Activated CD8-positive, alpha-beta memory T cell treated with anti-CD3 and anti-CD28 coated beads for 1 hour (primary cell): ENCODE measurements at places on chromosomes 4 and X.

DNA sequence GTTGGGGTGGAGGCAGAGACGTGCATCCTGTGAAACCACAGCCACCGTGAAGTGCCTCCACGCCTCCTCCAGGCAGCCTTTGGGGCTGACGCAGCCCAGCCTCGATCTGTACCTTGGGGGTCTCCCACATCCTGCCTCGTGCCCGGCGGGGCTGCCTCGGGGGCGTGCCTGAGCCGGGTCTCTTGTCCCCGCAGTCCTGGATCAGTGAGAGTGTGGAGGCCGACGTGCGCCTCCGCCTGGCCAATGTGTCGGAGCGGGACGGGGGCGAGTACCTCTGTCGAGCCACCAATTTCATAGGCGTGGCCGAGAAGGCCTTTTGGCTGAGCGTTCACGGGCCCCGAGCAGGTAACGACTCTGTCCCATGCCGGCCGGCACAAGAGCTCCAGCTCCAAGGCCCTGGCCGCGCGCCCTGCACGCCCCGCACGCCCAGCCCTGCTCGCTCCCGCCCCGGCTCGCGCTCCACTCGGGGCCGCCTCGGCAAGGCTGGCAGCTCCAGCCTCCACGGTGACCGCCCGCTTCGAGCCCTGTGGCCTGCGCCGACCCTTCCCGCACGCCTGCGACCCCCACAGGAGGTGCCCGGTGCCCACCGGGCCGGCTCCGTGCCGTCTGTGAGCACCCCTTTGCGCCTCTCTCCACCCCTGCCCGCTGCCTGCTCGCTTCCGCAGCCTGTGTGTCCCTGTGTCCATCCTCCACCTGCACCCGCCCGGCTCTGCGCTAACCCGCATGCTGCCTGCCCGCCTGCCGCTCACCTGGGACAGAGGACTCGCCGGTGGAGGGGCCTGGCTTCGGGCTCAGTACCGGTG, 9.8 kb downstream of the FGFR3 start:
- DNase-seq = no peak

GRCh38 chr4:183303301-183303700, 16.8 kb downstream of the CLDN22 start:
- no peak for DNase-seq

GRCh38 chrX:105150557-105150956, 69.9 kb downstream of the TEX13A start:
- DNase-seq = no peak

DNA sequence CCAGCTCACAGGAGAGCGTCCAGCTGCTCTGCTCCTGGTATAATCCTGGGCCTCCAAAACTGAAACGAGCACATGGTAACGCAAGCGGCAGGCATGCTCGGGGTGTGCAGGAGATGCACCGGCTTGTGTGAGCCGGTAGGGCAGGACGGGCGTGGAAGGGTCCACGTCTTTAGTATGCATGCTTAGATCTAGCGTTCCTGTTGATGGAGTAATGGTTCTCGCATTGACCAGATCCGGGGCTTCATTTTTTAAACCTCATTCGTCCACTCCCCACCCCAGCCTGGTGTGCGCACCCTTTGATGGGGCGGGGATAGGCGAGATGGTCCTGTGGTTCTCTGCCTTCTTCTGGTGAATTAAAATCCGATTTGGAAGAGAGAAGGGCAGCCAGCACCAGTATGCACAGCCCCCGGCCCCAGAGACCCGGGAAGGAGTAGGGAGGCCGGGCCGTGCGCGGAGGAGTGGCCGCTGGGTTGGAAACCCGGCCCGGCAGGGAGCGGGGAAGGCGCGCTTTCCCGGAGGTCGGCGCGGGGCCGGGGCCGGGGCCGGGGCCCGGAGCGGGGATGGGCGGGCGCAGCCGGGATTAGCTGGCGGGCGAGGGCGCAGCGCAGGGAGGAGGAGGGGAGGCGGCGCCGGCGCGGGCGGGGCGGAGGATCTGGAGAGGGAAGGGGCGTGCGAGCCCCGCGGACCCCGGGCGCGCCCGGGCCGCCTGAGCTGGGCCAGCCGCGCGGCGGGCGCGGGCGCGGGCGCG, 39.9 kb downstream of the FAM149A start:
- DNase-seq = no peak

GRCh38 chr4:169158046-169158445, 112.7 kb downstream of the SH3RF1 start:
- no peak for DNase-seq

- DNase-seq = no peak
Measured at GRCh38 chrX:102739657-102740056, 19.1 kb downstream of the GPRASP3 start.

DNA sequence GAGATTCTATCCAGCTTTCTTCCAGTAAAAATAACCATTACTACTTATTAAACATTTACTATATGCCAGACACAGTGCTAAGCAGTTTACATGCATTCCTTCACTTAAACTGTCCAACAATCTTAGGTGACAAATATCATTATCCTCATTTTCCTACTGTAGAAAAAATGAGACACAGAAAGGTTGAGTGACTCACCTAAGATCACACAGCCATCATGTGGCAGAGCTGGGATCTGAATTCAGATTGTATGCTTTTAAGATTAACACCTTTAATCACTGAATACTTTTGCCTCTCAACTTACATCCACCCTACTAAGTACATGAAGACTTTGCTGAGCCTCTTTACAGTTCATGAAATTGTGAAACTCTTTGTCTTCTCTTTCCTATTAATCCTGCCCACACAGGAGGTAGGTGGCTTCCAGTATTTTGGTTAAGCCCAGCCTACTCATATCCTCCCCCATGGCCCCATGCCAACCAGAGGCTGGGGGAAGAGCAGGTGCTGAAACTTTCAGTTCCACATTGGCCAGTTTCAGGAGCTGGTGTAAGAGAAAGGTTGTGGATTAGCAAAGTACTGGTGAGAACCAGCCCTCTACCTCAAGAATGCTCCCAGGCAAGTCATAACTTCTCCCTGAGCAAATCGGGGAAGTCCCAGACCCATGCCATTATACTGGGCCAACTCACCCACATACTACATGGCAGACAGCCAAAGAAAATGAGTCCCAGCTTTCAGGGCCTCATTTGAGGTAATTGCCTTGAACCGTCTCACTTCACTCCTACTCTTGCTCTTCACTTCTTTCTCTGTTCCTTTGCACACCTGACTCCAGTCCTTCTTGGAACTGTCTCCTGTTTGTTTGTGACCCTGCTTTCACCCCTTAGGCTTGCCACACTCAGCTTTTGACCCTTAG, 211.1 kb downstream of the GUCY2F start:
- no peak for DNase-seq

- no peak for DNase-seq
Measured at GRCh38 chr4:140982613-140983340, 150.5 kb downstream of the RNF150 start.

GRCh38 chr4:82905205-82905604, 4.7 kb downstream of the THAP9 start:
- no peak for DNase-seq

GRCh38 chr4:62952366-62952765, 1456.9 kb downstream of the TECRL start:
- DNase-seq = no peak

DNA sequence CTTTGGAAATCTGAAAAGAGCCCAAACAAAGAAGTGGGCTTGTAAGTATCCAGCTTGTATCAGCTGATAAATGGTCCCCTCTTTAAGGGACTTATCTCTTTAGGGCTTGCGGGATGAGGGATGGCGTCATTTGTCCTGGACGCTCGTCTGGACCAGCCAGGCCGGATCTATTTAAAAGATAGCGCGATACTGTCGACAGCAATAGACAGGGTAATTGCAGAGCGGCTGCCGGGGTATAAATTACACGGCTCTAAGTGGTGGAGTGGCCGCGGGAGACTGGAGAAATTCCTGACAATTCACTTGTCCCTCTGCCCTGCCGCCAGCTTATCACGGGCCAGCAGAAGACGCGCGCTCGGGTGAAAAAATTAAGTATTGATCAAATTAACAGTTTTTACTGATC, 90.7 kb downstream of the FAM53A start:
- DNase-seq = no peak

DNA sequence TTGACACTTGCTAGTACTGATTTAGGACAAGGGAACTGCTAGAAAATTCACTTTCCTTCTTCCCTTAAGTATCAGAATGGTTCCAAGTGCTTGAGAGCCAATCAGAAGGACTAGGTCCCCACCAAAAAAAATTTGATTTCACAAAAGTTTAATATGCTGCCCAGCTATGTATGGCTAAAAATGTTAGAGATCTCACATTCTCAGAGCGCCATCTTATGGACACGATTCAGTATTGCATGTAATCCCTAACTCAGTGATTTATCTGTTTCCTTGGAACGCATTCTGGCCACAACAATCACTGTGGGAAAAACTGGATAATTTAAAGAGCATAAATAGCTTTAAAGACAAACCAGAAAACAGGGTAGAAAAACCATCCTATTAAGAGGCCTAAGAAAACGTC, 255.1 kb upstream of the GPC4 start:
- DNase-seq = no peak

DNA sequence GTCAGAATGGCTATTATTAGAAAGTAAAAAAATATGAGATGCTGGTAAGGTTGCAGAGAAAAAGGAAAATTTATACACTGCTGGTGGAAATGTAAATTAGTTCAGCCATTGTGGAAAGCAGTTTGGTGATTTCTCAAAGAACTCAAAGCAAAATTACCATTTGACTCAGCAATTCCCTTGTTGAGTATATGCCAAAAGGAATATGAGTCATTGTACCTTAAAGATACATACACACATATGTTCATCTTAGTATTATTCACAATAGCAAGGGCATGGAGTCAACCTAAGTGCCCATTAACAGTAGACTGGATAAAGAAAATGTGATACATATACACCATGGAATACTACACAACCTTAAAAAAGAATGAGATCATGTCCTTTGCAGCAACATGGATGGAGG, 148.2 kb downstream of the COMMD8 start:
- DNase-seq = no peak

DNA sequence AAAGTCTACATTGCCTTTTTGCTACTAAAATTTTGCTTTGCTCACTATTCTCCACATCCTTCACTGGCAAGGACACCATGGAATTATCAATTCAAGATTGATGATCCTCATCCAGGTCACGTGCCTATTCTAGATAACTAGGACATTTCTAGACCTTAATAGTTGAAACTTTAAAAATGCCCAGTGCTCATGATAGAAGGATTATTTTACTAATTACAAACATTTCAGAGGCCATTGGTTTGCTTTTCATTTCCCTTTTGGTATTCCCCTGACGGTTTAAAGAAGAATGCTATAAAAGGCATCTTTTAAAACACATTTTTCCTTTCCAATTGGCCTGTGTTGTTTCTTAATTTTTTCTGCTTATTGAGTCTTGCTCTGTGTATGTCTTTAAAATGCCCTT, 249.4 kb downstream of the NDST4 start:
- no peak for DNase-seq
